Osteoblast (primary cell): ENCODE measurements at places on chromosomes 1 and 21. TPM values are rescaled to one million over a fixed set of nuclear protein-coding genes. Genes with fewer than 3 reads are reported as not detected.

Gene ST6GALNAC3
- under 0.01 TPM in 1 of 2 replicates, not detected in the other for total RNA-seq

Gene ASAP3
- total RNA-seq: 107 and 119 TPM in 2 replicates

Gene ILF2
- 130 and 142 TPM in 2 replicates for total RNA-seq

Gene CFH
- 145 and 164 TPM in 2 replicates for total RNA-seq

Gene TRAF5
- total RNA-seq: 15.9 and 17.4 TPM in 2 replicates

Gene PGLYRP4
- total RNA-seq: not detected in 2 replicates

Gene CD52
- total RNA-seq: not detected in 2 replicates

Gene PLA2G4A
- total RNA-seq: 10.0 and 12.3 TPM in 2 replicates

Gene BROX
- total RNA-seq: 77.4 and 79.3 TPM in 2 replicates

Gene SPRR2A
- not detected in 2 replicates for total RNA-seq

Gene GPR61
- total RNA-seq: not detected in 2 replicates

Gene VAV3
- total RNA-seq: 0.59 and 0.72 TPM in 2 replicates

Gene ENO1
- 1,079 and 1,591 TPM in 2 replicates for total RNA-seq

Gene C1orf185
- not detected in 2 replicates for total RNA-seq

Gene CCDC17
- total RNA-seq: 0.72 and 1.5 TPM in 2 replicates

Gene NTMT2
- not detected in 2 replicates for total RNA-seq

Gene FGR
- total RNA-seq: 0.29 and 0.36 TPM in 2 replicates

Gene C1orf87
- total RNA-seq: not detected in 2 replicates

Gene PCSK9
- 3.5 and 6.5 TPM in 2 replicates for total RNA-seq

Gene ALPL
- 7.1 and 8.0 TPM in 2 replicates for total RNA-seq

Gene NUP210L
- under 0.01 TPM in 2 replicates for total RNA-seq

Gene PALMD
- 2.5 and 5.6 TPM in 2 replicates for total RNA-seq

Gene C4BPB
- not detected in 2 replicates for total RNA-seq

Gene ADAMTS1
- total RNA-seq: 182 and 243 TPM in 2 replicates

Gene SLC41A1
- 28.0 and 29.3 TPM in 2 replicates for total RNA-seq

Gene ZBED6
- 38.9 and 47.0 TPM in 2 replicates for total RNA-seq

Gene UBASH3A
- not detected in 2 replicates for total RNA-seq

Gene MAB21L3
- total RNA-seq: 0.29 and 0.36 TPM in 2 replicates

Gene IVL
- not detected in 2 replicates for total RNA-seq

Gene FUBP1
- 86.9 and 91.6 TPM in 2 replicates for total RNA-seq

Gene VHLL
- total RNA-seq: not detected in 2 replicates

Gene HAO2
- total RNA-seq: not detected in 2 replicates

Gene OR2M3
- total RNA-seq: not detected in 2 replicates

Gene LORICRIN
- total RNA-seq: not detected in 2 replicates

Gene SLFNL1
- total RNA-seq: 0.59 and 0.72 TPM in 2 replicates

Gene SLC30A2
- total RNA-seq: not detected in 2 replicates

Gene AMIGO1
- total RNA-seq: 2.1 and 2.5 TPM in 2 replicates

Gene MPZ
- 0.88 and 2.2 TPM in 2 replicates for total RNA-seq

Gene C1orf50
- 4.7 and 5.9 TPM in 2 replicates for total RNA-seq

Gene C8B
- total RNA-seq: not detected in 2 replicates

Gene FCER1G
- 0.29 and 0.72 TPM in 2 replicates for total RNA-seq

Gene SERPINC1
- under 0.01 TPM in 1 of 2 replicates, not detected in the other for total RNA-seq

Gene FAM72C
- total RNA-seq: 0.36 and 0.59 TPM in 2 replicates

Gene FAM163A
- total RNA-seq: not detected in 2 replicates

Gene RGS2
- total RNA-seq: 5.6 and 5.8 TPM in 2 replicates

Gene CYB561D1
- 6.5 and 10.5 TPM in 2 replicates for total RNA-seq

Gene KRTAP21-3
- total RNA-seq: not detected in 2 replicates

Gene GFI1
- total RNA-seq: under 0.01 TPM in 1 of 2 replicates, not detected in the other

Gene IL20
- not detected in 2 replicates for total RNA-seq

Gene RHCE
- 0.72 and 0.88 TPM in 2 replicates for total RNA-seq
